ENCODE measurements at places on chromosomes 16 and 17.

DNA sequence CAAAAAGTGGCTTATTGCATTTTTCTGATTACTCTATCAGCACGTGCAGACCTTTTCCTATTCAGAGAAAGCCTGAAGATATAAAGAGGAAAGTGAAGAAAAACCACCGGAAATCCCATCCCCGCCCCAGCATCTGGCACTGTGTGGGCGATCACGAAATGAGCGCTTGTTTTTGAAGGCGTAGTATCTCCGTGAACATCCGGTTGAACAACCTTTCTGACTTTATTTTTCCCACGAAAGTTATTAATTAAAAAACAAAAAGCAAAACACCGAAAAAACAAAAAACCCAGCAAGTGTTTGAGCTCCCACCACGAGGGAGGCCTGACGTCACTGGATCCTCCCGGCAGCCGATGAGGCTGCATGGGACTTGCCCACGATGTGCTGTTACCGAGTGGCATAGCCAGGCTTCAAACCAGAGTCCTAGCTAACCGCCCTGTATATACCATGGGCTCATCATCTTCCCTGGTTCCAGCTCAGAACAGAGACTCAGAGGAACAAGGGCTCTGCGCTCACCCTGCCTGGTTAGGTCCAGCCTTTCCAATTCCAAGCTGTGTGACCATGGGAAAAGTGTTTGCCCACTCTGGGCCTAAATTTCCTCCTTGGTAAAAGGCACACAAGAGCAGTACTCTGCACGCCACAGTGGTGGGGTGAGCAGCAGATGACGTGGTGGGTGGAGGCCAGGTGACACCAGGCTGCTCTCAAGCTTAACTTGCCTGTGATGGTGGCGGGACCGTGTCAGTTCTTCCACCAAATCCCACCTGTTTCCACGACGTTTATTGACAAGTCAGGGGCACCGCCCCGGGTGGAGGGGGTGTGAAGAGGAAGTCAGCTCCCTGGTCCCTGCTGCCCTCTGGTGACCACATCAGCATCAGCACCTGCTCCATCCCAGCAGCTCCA, 34.3 kb upstream of the IL21R start:
- DNase-seq, result peak; percentile 97

GRCh38 chr17:77388384-77389306, 247.9 kb downstream of the SEC14L1 start:
- DNase-seq, result no peak

DNA sequence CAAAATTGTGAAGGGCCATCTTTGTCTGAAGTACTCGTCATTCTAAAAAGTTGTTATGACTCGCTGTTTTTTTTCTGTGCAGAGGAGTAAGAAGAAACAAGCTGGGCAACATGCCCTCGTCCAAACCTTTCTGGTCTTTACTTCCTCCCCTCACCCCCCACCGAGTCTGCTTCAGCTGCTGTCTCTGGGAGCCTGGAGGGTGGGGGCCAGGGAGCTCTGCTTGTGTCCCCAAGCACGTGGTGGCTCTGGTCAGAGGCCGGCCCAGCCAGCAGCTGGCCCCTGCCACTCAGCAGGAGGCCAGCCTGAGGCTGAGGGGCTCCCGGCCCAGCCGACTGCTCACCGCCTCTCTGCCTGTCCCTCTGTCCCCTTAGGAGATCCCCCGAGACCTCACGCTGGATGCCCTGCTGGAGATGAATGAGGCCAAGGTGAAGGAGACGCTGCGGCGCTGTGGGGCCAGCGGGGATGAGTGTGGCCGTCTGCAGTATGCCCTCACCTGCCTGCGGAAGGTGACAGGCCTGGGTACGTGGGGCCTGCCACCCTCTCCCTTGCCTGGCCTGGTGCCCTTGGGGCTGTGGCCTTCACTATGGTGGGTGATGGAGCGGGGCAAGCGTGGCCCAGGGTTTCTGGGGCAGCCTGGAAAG, 53.7 kb upstream of the LGALS9 start:
- DNase-seq, result no peak

GRCh38 chr16:27377666-27378485, 24.1 kb upstream of the IL21R start:
- DNase-seq, result no peak

DNA sequence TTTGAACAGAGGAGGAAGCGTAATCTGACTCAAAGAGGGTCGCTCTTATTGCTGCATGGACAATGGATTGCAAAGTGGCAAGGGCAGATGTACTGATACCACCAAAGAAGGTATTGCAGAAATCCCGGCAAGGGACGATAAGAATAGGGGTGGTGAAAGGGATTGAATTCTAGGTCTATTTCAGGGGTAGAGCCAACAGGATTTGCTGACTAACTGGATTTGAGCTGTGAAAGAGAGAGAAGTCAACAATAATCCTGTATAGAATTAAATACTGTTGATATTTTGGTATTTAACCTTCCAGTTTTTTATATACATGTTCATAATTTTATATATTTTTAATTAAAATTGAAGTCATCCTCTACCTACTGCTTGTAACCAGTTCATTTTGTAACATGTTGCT, 19.4 kb upstream of the ABCA3 start:
- DNase-seq, result no peak

- no peak for DNase-seq
These were observed 16.6 kb downstream of the FMNL1 start for GRCh38 chr17:45238155-45238774.

DNA sequence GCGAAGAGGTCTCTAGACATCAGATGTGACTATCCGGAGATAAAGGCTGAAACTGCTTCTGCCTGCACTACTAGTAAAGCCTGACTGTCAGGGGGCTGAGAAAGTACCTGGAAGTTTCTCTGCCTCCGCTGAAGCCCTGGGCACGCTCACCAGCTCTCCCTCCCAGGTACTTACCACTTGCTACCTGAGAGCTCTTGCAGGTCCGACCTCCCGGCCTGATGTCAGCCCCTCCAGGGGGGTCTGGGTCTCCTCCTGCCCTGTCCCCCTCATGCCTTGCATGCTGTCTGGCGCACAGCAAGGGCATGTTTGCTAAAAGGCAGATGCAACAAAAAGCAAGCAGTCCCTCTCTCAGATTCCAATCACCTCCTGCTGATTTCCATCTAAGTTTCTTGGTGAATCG, 17.4 kb downstream of the ZDHHC7 start:
- DNase-seq, result no peak

- peak; percentile 51 for DNase-seq
These were observed 4.0 kb downstream of the SLC35B1 start for GRCh38 chr17:49703557-49704277.

- DNase-seq, result no peak
These were observed 10.4 kb downstream of the LIMD2 start for GRCh38 chr17:63689479-63689878.

DNA sequence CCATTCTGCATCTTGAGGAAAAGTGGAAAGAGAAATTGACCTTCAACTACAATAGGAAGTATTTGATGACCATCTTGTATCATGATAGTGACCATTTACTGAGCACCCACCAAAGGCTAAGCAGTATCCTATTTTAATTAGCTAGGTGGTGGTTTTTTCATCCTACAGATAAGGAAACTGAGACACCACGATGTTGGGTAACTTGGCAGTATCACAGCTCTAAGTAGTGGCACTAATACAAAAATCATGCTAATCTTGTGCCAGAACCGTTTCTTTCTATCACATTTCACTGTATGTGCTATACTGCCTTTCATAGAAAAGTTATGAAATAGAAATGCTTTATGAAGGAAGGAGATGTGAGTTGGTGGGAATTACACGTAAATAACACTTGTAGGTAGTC, 2.3 kb downstream of the EVI2B start:
- no peak for DNase-seq

- no peak for DNase-seq
These were observed 17.1 kb downstream of the GGA3 start for GRCh38 chr17:75244133-75244866.

- DNase-seq, result peak; percentile 45
These were observed 26.1 kb downstream of the HDAC5 start for GRCh38 chr17:44097110-44097958.

DNA sequence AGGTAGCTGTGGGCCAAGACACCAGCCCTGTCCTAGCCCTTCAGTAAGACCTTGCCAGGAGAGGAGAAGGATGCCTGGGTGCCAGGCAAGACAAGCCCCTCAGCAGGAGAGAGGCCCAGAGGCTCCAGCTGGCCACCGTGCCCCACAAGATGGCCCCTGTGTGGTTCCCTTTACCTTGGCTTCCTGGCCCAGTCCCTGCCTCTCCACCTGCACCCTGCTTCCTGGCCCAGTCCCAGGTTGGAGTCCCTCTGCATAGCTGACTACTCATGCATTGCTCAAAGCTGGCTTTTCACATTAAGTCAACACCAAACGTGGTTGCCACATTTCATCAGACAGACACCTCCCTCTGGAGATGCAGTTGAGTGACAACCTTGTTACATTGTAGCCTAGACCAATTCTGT, 4.0 kb downstream of the SYNGR3 start:
- DNase-seq, result no peak

GRCh38 chr16:89583895-89584644, 8.5 kb downstream of the CPNE7 start:
- no peak for DNase-seq

DNA sequence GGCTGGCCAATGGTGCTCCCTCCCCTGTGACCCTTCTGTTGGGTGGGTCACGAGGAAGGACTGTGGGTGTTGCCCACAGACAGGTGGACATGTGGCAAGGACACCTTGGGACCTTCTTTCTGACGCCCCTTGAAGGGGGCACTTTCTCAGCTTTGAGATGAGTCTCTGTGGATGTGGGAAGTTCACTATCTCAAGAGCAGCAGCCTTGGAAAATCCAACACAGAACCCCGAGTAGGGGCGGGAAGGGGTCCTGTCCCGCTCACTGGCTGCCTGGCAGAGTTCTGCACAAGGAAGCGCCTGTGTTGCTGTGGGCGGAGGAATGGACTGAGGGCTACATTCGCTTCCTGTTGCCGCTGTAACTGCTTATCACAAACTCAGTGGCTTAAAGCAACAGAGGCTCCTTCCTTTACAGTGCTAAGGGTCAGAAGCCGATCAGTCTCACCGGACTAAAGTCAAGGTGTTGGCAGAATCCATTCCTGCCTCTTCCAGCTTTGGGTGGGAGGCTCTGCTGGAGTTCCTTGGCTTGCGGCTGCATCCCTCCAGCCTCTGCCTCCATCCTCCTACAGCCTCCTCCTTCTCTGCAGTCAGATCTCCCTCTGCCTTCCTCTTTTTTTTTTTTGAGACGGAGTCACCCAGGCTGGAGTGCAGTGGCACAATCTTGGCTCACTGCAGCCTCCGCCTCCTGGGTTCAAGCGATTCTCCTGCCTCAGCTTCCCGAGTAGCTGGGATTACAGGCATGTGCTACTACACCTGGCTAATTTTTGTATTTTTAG, 305.2 kb downstream of the SEC14L1 start:
- peak; percentile 71 for DNase-seq

GRCh38 chr17:65013613-65014391, 42.7 kb downstream of the GNA13 start:
- DNase-seq, result no peak

- DNase-seq, result no peak
These were observed 2.8 kb downstream of the ETV4 start for GRCh38 chr17:43543300-43543699.

GRCh38 chr16:81431554-81432353, 12.9 kb upstream of the CMIP start:
- peak; percentile 76 for DNase-seq

- DNase-seq, result no peak
These were observed 111.1 kb downstream of the VPS53 start for GRCh38 chr17:603406-604114.

DNA sequence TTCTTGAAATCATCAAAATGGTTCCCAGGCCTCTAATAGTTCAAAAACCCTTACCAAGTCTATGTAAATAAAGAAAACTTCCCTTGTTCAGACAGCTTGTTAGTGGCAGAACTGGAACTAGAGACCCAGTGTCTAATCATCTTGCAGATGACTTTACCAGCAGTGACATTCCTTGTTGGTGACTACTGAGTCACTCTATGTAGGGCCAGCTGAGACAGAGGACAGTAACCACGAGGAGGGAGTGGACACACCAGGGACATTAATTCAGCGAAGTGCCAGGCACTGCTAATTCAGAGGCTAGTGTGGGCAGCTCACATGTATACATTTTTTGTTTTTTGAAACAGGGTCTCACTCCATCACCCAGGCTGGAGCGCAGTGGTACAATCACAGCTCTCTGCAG, 6.1 kb upstream of the HEATR3 start:
- DNase-seq, result no peak

GRCh38 chr17:49035470-49036269, 38.5 kb downstream of the IGF2BP1 start:
- DNase-seq, result peak; percentile 51

DNA sequence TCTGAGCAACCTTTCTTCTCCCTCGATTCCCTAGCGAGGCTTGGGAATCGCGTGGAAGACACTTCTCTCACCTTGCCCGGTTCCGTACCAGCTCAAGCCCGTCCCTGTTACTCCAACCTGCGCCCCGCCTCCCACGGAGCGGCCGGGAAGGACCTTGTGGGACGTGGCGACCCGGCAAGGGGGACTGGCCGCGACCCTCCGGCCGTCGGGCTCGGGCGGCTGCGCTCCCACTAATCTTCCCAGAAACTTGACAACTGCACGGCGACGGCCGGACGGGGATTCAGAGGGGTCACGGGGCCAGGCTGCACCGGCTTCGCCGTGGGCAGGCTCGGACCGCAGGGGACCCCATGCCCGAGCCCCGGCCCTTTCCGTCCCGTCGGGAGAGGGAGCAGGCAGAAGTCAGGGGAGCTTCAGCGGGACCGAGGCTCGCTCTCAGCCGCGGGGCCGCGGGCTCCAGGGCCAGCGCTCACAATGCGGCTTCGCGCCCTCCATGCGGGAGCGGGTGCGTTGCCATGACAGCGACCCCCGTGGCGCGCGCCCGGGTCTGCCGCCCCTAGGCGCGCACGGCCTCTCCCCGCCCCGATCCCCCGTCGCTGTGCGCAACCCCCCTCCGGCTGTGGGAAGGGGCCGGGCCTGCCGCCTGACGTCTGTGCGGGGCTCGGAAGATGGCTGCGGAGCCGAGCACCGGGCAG, at the start of gene SGSM2:
SGSM2 (plus strand) TSS at position 650 of the 692 bp plus-strand sequence. CDS start 188 bp downstream, outside the sequence.
- no peak for DNase-seq

GRCh38 chr16:8628981-8629725, 7.7 kb downstream of the METTL22 start:
- no peak for DNase-seq

DNA sequence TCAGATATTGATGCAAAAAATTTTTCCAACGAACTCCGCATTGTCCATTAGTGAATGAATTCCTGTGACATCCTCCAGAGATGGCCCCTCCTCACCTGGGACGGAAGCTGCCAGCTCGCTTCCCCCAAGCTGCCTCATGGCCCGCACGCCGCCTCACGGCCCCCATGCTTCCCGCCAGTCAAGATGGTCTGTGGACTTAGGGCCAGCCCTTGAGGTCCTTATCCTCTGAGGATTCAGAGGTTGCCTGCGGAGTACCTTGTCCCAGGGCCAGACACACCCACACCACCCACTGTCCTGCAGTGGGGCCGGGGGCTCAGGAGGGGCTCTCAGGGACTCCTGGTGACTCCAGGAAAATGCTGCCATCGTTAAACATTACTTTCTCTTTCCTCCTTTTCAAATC, 73.6 kb downstream of the SEC14L1 start:
- no peak for DNase-seq

GRCh38 chr16:85750146-85750826, 610 bp downstream of the C16orf74 start:
- DNase-seq, result peak; percentile 52

GRCh38 chr17:82351254-82351712, 7.8 kb upstream of the TEX19 start:
- no peak for DNase-seq

- DNase-seq, result no peak
These were observed 736 bp downstream of the APPBP2 start for GRCh38 chr17:60525328-60525684.
